ENCODE measurements at places on chromosomes 5 and 9.

DNA sequence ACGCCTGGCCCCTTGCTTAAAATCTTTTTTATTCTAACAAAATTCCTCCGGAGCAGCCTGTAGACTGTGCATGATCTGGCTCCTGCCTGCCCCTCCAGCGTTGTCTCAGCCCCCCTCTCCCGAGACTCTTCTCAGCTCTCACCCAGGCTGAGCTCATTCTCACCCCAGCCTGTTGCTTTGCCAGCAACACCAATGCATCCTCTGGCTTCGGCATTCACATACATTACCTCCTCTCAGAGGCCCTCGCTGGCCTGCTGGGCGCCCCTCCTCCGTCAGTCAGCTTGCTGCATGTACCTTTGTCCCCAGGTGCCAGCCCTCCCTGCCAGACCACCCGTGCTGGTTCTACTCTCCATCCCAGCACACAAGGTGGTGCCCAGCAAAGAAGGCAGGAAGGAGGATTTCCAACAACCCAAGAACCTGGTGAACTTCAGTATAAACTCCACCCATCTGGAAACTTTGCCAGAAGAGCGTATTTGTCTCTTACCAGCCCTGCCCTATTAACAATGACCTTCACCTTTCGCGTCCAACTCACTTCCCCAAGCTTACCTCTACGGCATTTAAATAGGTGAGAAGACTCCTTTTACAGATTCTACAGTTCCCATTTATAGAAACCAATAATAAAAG, 35.0 kb downstream of the MYO10 start:
- DNase-seq, result no peak

DNA sequence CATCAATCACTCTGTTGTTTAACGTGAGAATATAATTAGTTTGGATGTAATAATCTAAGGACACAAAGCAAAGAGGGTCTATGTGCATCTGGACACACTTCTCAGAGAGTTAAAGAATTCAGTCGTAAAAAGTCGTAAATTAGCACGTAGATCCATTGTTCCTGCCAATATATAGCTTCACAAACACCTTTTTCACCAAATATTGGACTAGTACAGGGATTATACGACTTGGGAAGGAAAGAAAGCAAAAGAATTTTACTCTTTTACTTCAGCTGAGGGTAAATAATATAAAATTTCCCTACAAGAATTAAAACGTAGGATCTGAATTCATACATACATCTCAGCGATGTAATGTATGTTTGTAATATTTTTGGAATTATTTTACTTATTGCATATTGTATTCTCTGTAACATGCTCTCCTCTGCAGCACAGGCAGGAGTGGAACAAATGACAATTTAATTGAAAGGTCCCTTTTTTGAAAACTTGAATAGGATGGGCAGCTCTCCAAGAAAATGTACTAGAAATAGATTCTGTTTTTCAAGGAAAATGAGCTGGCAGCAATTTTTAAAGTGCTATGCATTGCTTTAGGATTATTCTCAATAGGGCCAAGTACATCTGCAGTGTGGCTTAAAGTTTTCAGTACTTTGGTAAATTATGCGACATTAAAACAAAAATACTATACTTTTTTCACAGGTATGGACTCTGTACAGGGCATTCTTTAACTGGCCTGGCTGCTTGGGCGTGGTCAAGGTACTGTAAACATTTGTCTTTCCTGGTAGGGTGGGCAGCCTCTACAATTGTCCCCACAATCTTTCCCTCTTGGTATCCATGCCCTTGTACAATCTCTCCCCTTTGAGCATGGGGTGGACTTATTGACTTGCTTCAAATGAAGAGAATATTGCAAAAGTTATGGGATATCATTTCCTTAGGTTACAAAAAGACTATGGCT, 39.7 kb upstream of the HSD17B4 start:
- no peak for DNase-seq

GRCh38 chr9:79686381-79687130, 114.8 kb downstream of the TLE4 start:
- peak; percentile 62 for DNase-seq

DNA sequence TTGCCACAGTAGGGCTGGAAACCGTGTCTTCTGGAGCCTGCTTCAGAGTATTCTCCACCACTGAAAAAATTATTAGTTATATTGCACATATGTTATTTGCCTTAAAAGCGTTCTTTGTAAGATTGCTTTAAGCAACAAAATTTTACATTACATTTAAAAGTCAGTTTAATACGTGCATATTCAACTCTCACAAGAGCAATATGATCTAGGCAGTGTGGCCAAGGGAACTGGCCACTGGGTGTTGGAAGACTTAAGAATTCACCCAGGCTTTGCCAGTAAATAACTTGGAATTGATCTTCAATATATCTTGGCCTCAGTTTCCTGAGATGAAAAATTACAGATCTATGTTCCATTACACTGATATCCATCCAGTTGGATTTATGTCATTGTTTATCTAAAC, 694.4 kb downstream of the EFNA5 start:
- no peak for DNase-seq
